ENCODE measurements at places on chromosomes 2 and 18. TPM values are rescaled to one million over a fixed set of nuclear protein-coding genes. Genes with fewer than 3 reads are reported as not detected.

CERKL gene
- not detected for total RNA-seq

CXCR1 gene
- 0.55 TPM for total RNA-seq

UGT1A6 gene
- not detected for total RNA-seq

DNA sequence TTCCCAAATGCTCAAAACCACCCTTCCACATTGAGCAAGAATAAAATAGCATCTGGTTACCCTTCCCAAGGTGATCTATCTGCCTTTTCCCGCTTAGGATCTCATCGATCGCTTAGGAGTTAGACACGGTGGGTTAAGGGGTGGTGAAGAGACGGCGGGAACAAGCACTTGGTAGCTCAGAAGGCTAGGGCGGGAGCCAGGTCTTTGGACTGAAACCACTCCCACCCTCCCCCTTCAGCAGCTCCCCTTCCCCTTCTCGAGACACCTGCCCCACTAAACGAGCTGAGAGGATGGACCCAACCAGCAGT lies 513 bp downstream of the THOC1 start:
- DNase-seq = no peak

- no peak for DNase-seq
These were observed 45.1 kb downstream of the COL5A2 start for GRCh38 chr2:189134485-189134884.

- no peak for DNase-seq
These were observed 79.1 kb downstream of the PLCL1 start for GRCh38 chr2:197883354-197884032.

- DNase-seq = no peak
These were observed 160.8 kb upstream of the NOSTRIN start for GRCh38 chr2:168641636-168642035.

Data from activated CD8-positive, alpha-beta T cell treated with anti-CD3 and anti-CD28 coated beads, Interleukin-2, amount 10 ng/mL, durations not matched to agents 7 days and 5 days (primary cell).